ENCODE measurements at places on chromosomes 5 and 9. TPM values are rescaled to one million over a fixed set of nuclear protein-coding genes. Genes with fewer than 3 reads are reported as not detected.

The PCDHGA2 gene
- 2.0 TPM for total RNA-seq

The SCGB3A2 gene
- total RNA-seq = not detected

The PROP1 gene
- not detected for total RNA-seq

The POLK gene
- 44.4 TPM for total RNA-seq

The LHX6 gene
- total RNA-seq = under 0.01 TPM

The OR2V2 gene
- not detected for total RNA-seq

The QRFP gene
- not detected for total RNA-seq

The FSTL4 gene
- total RNA-seq = 0.14 TPM

The FOXD4L6 gene
- under 0.01 TPM for total RNA-seq

The LOX gene
- total RNA-seq = 92.5 TPM

The UBE2QL1 gene
- not detected for total RNA-seq

The IFNB1 gene
- total RNA-seq = not detected

The TMEM174 gene
- total RNA-seq = not detected

The HK3 gene
- total RNA-seq = under 0.01 TPM

The ERCC8 gene
- 13.3 TPM for total RNA-seq

The MTAP gene
- 63.4 TPM for total RNA-seq

The MROH2B gene
- not detected for total RNA-seq

The POMT1 gene
- 33.5 TPM for total RNA-seq

The IFNA21 gene
- not detected for total RNA-seq

The RAB3C gene
- total RNA-seq = not detected

The FAF2 gene
- total RNA-seq = 48.1 TPM

The AIF1L gene
- total RNA-seq = 0.22 TPM

The RAD1 gene
- 32.9 TPM for total RNA-seq

The PCDHB14 gene
- 0.29 TPM for total RNA-seq

The DOCK2 gene
- total RNA-seq = 3.5 TPM

The ROR2 gene
- total RNA-seq = 43.3 TPM

The CD72 gene
- 0.66 TPM for total RNA-seq

The SMIM33 gene
- total RNA-seq = not detected

The LCN1 gene
- total RNA-seq = not detected

The ADRA1B gene
- under 0.01 TPM for total RNA-seq

The PTGDS gene
- 4.2 TPM for total RNA-seq

The TRIM7 gene
- total RNA-seq = 3.4 TPM

The LAMC3 gene
- 2.1 TPM for total RNA-seq

The BTNL3 gene
- total RNA-seq = not detected

The GDA gene
- total RNA-seq = under 0.01 TPM

The PAX5 gene
- not detected for total RNA-seq

The FBN2 gene
- total RNA-seq = 431 TPM

The NAIP gene
- 3.3 TPM for total RNA-seq

The IFNA13 gene
- not detected for total RNA-seq

The CCDC171 gene
- total RNA-seq = 5.0 TPM

The FRMPD1 gene
- not detected for total RNA-seq

The TICAM2 gene
- total RNA-seq = 1.1 TPM

The N4BP3 gene
- 0.43 TPM for total RNA-seq

The NR6A1 gene
- 0.66 TPM for total RNA-seq

The PCSK1 gene
- total RNA-seq = under 0.01 TPM

The PCDHGB4 gene
- total RNA-seq = 28.2 TPM

The LHFPL2 gene
- 56.9 TPM for total RNA-seq

The TSSK1B gene
- total RNA-seq = 0.57 TPM

The PCDHGA9 gene
- 6.2 TPM for total RNA-seq

The TGFBI gene
- 1,608 TPM for total RNA-seq

The FAM221B gene
- not detected for total RNA-seq

The AGTPBP1 gene
- 15.1 TPM for total RNA-seq

The ZNF366 gene
- not detected for total RNA-seq

The OLFML2A gene
- 11.5 TPM for total RNA-seq

The MSX2 gene
- total RNA-seq = 7.0 TPM

The IFNA7 gene
- total RNA-seq = not detected

Measured in placental pericyte (primary cell).